ENCODE measurements at places on chromosomes 4 and X. TPM values are rescaled to one million over a fixed set of nuclear protein-coding genes. Genes with fewer than 3 reads are reported as not detected.

The USO1 gene
- 30.1 TPM for total RNA-seq

The GJB1 gene
- not detected for total RNA-seq

The HMGB3 gene
- 12.6 TPM for total RNA-seq

- no peak for DNase-seq
Observed at GRCh38 chrX:105229146-105229545, 8.7 kb upstream of the TEX13A start.

GRCh38 chr4:177159600-177159999 lies 150.1 kb upstream of the NEIL3 start:
- DNase-seq = no peak

- DNase-seq = no peak
Observed at GRCh38 chr4:131001371-131001770, 1905.4 kb downstream of the C4orf33 start.

Data from activated T-cell treated with anti-CD3 and anti-CD28 coated beads, Interleukin-2, amount 50 U/mL, for 4 hours (primary cell).